ENCODE measurements at places on chromosomes 16 and 17.

- no peak for DNase-seq
These were observed 13.3 kb downstream of the COTL1 start for GRCh38 chr16:84604477-84605013.

GRCh38 chr17:6574687-6575595 lies 18.6 kb upstream of the PITPNM3 start:
- DNase-seq: peak; percentile 71

- DNase-seq: no peak
These were observed 192.9 kb downstream of the CCDC182 start for GRCh38 chr17:57552114-57552624.

DNA sequence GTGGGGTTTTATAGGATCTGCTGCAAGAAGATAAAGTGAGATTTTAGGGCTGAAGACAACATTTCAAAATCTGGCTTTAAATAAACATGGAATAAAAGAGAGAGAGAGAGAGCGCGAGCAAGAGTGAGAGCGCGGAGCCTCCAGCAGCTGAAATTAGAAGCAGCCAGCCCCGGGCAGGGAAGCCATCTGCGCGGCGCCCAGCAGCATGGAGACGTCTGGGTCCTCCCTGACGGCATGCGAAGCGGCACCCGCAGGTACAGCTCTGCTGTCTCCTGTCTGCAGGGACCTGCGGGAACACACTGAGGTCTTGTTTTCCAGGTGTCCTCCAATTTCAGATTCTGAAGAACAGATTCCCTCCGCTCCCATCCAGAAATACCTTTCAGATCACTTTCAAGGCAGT lies 7.9 kb upstream of the BAIAP2 start:
- no peak for DNase-seq

GRCh38 chr16:81164481-81164880 lies 68.3 kb upstream of the GCSH start:
- DNase-seq: no peak

DNA sequence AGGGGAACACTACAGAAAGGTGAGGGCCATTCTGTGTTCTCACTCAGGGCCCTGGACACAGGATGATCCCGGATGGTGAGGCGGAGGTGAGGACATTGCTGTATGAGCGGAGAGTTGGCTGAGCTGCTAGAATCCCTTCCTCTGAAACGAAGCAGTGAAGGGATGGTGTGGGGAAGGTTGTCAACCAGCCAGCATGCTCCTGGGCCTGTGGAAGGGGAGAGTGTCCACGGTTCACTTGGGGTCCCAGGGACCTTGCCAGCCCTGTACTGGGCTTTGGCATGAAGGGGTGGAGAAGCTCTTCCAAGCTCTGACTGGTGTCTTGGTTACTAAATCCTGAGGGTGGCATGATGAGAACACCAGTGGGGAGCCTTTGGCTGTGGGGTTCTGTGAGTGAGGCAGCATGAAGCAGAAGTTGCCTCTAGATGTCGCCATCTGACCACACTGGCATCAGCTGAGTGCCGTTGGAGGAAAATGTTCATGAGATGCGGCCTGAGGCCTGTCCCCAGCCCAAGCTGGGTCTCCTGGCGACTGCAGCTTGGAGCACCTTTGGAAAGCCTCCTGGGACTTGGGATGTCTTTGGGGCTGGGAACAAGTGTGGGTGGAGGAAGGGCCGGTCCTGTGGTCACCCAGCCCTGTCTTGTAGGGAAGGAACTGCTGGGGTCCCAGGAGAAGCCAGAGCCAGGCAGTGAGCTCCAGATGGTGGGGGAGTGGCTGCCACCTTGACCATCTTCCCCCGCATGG lies 14.8 kb downstream of the PDP2 start:
- DNase-seq: peak; percentile 48

- DNase-seq: no peak
These were observed 18.3 kb upstream of the ABCA3 start for GRCh38 chr16:2358811-2359210.

DNA sequence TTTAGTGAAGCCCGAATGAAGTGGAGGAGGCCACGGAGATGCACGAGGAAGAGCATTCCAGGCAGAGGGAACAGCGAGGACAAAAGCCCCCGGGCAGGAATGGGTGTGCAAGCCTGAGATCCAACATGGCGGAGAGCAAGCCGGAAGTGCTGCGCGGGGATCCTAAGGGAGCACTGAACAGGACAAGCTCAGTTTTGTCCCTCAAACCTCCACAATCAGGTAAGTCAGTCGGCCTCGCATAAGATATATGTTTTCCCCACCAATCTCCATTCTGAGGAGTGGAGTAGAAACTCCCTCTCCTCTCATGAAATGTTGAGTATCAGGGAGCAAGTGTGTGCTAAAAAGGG lies 32.9 kb upstream of the USP22 start:
- DNase-seq: no peak

GRCh38 chr16:72680732-72681131 lies 367.2 kb downstream of the ZFHX3 start:
- DNase-seq: no peak

- DNase-seq: peak; percentile 77
These were observed 19.7 kb downstream of the CDC42EP4 start for GRCh38 chr17:73292031-73292531.

GRCh38 chr17:75764711-75765421 lies at the start of gene GALK1:
TSS of gene GALK1 (minus strand) at chr17:75765192. CDS start at chr17:75765136, 56 bp downstream.
- peak; percentile 41 for DNase-seq

DNA sequence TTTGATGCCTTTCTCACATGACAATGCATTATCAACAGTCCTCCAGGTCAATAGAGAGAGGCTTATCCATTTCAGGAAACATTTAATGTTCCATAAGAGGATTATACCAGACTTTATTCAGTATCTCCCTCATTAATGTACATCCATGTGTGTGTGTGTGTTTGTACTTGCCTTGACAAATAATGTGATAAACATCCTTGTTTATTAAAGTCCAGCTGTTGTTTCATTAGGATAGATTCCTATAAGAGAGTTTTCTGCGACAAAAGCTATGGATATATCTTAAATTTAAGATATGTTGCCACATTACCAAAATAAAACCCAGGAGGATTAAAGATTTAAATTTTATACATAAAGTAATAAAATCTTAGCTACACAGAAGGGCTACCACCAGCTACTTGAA lies 492.6 kb downstream of the TOX3 start:
- no peak for DNase-seq

DNA sequence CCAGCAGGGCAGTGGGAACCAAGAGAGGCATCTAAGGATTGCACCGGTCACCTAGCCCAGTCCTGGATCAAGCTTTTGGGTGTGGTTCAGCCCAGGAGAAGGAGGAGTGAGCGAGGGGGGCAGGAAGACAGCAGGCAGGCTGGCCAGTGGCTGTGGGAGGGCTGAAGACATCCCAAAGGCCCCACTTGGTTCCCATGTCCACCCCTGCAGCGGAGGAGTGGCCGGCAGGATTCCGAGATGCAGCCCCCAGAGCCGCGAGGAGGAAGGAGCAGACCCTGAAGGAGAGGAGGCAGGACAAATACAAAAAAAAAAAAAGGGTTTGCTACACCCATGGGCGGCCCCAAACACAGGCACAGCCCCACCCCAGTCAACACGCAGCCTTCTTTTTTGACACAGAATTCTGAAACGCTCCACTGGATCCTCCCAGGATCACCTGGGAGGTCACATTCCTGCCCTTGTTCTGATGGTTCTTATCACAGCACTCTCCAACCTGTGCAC lies 1.1 kb upstream of the SLC47A2 start:
- DNase-seq: no peak

DNA sequence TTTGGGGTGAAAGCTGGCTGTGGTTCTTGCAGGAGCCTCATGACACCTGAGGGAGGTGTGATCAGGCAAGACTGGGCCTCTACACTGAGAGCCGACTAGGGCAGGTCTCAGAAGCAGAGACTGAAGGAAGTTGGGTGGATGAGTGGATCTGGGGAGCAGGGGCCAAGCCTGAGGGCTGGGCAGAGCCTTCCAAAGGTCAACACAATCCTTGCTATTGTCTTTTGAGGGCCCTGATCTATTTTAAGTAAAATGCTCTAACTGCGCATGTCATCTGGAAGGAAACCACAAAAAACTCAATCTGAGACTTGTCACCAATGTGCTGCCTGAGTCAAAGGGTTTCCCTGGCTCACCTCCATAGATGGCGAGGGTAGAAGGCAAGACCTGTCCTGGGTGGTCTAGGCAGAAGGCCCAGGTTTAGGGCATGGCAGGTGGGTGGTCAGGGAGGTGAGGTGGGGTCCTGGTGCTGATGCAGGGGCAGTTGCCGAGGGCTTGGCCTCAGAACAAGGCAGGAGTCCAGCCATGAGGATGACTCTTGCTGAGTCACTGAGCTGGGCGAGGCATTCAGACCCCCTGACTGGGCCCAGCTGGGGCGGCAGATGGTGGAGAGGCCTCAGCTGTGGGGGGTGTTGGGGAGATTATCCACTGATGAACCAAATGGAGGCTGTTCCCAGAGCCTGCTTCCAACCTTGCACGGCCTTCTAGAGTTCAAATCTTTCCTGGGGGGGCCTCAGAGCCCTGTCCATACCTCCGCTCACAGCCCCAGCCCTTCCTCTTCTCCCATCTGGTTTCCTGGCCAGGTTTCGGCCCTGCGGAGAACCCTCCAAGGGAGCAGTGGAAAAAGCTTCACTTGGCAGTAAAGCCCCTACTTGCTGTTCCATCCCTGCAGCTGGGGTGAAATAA lies 5.1 kb downstream of the MVP start:
- peak; percentile 87 for DNase-seq

- no peak for DNase-seq
These were observed 801 bp downstream of the CHAD start for GRCh38 chr17:50467855-50468303.

- peak; percentile 68 for DNase-seq
These were observed 748 bp upstream of the CMTM3 start for GRCh38 chr16:66603537-66604375.

DNA sequence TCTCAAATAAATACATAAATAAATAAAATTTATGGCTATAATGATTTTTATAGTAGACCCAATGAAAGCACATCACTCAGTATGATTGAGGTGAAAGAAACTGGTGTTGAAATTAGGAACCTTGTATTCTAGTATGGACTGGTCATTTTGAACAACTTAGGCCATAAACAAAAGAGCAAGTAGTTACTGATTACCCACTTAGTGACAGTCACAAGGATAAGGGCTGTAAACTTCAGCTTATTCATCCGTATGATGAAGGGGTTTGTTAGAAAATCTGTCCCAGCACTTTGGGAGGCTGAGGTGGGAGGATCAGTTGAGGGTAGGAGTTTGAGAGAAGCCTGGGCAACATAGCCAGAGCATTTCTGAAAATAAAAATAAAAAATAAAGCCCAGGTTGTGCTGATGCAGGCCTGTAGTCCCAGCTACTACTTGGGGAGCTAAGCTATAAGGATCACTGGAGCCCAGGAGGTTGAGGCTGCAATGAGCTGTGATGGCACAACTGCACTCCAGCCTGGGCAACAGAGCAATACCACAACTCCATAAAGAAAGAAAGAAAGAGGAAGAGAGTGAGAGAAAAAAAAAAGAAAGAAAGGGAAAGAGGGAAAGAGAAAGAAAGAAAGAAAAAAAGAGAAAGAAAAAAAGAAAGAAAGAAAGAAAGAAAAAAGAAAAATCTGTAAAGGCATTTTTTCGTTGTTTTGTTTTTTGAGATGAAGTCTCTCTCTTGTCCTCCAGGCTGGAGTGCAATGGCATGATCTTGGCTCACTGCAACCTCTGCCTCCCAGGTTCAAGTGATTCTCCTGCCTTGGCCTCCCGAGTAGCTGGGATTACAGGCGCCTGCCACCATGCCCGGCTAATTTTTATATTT lies 4.2 kb upstream of the SPAG9 start:
- no peak for DNase-seq

DNA sequence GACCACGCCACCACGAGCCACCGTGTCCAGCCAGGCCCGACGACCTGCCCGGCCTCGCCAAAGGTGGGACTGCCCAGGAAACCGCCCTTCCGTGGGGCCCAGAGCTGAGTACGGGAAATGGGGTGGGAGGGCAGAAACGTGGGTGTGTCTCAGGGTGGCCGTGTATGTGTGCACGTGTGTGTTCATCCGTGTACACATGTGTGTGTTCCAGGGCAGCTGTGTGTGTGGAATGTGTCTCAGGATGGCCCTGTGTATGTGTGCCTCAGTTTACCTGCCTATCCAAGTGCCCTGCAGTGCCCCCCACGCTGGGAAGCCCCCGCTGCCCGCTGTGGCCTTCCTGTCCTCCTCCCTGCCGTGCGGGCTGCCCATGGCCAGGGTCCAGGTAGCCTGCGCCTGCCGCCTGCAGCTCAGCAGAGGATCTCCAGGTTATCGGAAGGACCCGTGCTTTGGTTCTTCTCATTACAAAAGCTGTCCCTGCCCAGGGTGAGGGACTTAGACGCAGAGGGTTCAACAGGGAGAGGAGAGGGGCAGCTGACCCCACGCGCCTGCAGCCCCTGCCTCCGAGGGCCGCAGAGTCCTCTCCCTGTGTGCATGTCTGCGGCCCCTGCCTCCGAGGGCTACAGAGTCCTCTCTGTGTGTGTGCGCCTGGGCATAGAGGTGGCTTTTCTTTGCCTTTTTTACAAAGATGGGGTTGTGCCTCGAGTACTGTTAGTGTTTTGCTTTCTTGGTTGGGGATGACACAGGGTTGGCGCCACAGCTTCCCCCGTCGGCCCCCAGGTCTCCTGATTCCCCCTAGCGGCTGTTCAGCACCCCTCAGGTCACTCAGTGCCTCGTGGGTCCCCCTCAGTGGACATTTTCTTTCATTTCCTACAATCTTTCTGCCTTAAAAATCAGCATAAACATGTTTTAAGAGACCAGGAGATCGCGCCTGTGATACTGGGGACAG lies 23.6 kb downstream of the ZNF469 start:
- no peak for DNase-seq

DNA sequence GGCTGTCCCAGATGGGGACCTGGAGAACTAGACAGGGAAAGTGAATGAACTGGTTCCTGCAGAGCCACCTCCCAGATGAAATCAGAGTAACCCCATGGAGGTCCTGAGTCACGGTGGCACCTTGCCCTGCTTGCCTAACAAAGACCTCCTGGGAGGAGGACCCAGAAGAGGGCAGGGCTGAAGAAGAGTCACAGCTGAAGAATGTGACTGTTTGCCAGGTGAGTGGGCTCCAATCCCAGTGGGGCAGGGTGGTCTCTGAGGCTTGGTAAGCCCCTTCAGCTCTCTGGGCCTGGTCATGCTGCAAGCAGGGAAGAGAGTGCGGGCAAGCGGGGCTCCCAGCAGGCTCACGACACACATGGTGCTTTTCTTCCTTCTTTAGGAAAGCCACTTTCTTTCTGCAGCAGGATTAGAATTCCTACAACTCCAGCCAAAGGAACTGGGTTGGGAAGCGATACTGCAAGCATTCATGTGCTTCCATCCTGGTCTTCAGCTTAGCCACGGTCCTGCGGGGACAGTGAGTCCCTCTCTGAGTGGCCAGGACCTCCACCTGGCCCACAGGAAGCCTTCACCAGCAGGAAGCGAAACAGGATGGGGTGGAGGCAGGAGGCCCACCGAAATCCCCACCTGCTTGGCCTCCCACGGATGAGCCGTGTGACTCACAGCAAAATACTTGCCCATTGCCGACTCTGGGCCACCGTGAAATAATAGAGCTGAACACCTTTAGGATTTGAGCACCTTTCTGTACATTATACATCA lies 4.3 kb downstream of the C16orf74 start:
- DNase-seq: peak; percentile 32

All from astrocyte (in vitro differentiated cells and primary cell).